Stimulated activated CD8-positive, alpha-beta memory T cell treated with anti-CD3 and anti-CD28 coated beads, Interleukin-15, amount 100 ng/mL, for 4 hours (primary cell): ENCODE measurements at places on chromosomes 1 and 21.

DNA sequence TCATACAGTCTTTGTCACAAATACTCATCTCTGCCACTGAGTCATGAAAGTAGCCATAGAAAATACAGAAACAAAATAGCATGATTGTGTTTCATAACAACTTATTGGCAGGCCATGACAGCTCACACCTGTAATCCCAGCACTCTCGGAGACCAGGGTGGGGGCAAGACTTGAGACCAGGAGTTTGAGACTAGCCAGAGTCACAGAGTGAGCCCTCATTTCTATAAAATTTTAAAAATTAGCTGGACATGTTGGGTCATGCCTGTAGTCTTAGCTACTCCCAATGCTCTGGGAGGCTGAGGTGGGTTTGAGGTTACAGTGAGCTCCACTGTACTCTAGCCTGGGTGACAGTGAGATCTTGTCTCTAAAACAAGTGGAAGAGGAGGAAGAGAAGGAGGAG lies 411.1 kb downstream of the PCP4 start:
- DNase-seq: no peak

DNA sequence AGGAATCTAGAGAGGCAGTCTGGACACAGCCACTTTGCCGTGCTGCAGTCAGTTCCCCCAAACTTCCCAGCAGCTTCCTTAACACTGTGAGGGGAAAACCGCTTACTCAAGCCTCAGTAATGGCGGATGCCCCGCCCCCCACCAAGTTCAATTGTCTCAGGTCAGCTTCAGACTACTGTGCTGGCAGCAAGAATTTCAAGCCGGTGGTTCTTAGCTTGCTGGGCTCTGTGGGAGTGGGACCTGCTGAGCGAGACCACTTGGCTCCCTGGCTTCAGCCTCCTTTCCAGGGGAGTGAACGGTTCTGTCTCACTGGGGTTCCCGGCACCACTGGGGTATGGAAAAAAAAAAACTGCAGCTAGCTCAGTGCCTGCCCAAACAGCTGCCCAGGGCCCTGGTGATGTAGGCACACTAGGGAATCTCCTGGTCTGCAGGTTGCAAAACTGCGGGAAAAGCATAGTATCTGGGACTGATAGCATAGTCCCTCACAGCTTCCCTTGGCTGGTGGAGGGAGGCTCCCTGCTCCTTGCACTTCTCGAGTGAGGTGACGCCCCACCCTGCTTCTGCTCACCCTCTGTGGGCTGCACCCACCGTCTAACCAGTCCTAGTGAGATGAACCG lies 23.7 kb upstream of the HFM1 start:
- DNase-seq: no peak

- no peak for DNase-seq
These were observed 39.7 kb upstream of the LYST start for GRCh38 chr1:235906436-235906835.

DNA sequence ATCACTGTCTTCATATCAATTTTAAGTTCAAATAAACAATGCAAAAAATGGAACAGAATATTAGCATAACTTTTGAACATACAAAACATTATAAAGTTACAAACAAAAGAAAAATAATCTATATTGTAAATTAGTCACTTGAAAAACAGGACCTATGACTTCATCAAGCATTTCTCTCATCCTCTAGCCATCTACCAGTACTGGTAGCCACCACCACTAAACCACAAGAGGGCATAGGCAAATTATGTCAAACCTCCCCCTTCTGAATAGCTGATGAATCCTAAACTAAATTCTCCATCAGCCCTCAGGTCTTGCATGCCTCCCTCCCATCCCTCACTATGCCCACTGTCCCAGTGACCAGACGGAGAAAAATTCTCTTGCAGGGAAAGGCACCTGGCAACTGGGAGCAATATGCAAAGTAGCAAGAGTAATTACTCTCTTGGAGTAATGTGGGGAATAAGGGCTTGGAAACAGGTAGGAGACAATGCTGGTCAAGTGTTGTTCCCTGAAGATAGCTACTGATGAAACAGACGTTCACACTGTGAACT lies 37.1 kb downstream of the SSX2IP start:
- no peak for DNase-seq

- DNase-seq: no peak
These were observed 4.9 kb downstream of the CROCC start for GRCh38 chr1:16926491-16927073.
